Dorsolateral prefrontal cortex (tissue), 122 donors: ENCODE measurements at places on chromosomes 12 and 14.

DNA sequence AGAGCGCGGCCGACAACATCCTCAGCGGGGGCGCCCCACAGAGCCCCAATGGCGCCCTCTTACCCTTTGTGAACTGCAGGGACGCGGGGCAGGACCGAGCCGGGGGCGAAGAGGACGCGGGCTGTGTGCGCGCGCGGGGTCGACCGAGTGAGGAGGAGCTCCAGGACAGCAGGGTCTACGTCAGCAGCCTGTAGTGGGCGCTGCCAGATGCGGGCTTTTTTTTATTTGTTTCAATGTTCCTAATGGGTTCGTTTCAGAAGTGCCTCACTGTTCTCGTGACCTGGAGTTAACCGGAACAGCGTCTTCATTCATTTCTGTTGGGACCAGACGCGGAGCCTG lies 103.8 kb upstream of the FKBP4 start:
- no peak for DNase-seq

DNA sequence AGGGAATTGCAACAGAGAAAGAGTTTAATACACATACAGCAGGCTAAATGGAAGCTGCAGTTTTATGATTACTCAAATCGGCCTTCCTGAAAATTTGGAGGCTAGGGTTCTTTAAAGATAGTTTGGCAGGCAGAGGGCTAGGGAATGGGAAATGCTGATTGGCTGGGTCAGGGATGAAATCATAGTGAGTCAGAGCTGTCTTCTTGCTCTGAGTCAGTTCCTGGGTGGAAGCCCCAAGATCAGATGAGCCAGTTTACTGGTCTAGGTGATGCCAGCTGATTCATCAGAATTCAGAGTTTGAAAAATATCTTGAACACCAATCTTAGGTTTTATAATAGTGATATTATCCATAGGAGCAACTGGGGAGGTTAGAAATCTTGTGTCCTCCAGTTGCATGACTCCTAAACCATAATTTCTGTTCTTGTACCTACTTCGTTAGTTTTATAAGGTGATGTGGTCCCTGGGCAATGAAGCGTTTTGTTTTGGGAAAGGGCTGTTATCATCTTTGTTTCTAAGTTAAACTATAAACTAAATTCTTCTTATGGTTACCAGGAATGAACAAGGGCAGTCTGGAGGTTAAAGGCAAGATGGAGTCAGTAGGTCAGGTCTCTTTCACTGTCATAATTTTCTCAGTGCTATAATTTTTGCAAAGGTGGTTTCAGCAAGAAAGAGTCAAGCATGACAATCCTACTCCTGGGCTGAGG lies 257.8 kb upstream of the CCDC196 start:
- DNase-seq, result no peak

DNA sequence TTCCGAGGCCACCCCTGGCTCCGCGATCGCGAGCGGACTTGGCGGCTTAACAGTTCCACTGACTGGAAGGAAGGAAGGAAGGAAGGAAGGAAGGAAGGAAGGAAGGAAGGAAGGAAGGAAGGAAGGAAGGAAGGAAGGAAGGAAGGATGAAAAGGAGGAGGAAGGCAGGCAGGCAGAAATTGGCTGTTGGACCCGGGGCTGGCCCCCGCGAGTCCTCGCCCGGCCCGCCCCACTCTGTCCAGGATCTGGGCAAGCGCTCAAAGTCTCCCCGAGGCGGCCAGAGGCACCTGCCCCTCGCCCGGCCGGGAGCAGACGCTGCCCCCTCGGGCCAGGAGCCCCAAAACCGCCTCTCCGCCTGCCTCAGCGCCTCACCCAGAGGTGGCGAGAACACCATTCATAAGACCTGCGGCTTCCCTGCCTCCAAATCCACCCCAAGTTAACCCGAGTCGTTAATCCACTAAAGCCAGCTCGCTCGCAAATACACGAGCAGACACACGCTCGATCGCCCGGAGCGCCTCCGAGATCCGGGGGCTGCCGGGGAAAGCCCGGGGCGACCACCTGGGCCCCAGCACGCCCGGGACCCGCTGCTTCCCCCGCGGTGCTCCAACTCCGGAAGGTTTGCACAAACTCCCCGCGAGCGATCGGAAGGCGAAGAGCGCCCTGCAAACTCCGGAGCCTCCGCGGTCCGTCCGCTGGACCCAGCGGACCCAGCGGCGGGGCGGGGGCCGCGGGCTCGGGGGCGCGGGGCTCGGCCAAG lies 844 bp downstream of the DPF3 start:
- peak; percentile 39 for DNase-seq

DNA sequence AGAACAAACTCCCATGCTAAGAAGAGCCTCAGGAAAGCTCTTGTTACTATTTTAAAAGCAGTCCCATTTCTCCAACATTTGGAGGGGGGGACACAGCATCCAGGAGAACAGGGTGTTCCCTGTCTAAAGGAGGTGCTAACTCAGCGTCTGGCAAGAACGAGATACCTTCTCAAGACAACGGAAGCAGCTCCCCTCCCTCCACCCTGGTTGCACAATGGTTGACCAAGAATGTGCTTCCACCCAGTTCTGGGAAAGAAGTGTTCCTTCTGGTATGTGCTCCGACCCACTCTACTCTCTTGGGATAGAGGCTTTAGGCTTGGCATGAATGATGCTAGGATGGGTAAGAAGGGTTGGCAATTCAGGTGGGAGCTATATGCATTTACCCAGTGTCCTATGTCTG lies 1.5 kb upstream of the KRT6A start:
- DNase-seq, result no peak

- no peak for DNase-seq
Measured at GRCh38 chr14:58765843-58766242, 128.1 kb downstream of the DACT1 start.

- DNase-seq, result no peak
Measured at GRCh38 chr14:75905147-75905904, 76.5 kb downstream of the TGFB3 start.

- DNase-seq, result no peak
Measured at GRCh38 chr14:22384167-22384549, 204.9 kb downstream of the DAD1 start.

DNA sequence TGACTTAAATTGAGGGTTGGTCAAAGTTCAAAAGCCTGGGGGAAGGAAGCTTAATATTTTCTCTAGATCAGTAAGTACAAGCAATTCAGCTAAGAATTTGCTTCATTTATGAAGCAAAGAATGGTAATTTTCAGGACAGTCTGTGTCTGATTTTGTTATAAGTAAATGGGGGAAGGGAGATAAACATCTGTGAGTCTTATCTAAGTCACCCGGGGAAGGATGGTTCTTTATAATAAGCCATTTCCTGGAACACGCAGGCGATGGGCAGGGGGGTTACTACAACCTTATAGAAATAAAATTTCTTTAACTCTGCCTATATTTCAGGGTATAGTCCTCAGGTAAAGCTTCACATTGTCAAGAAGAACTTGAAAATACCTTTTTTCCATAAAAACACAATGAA lies 42.9 kb downstream of the HELB start:
- no peak for DNase-seq

GRCh38 chr12:94010307-94010706 lies 138.1 kb upstream of the PLXNC1 start:
- DNase-seq, result no peak

GRCh38 chr12:5332551-5332950 lies 99.4 kb upstream of the NTF3 start:
- DNase-seq, result no peak

DNA sequence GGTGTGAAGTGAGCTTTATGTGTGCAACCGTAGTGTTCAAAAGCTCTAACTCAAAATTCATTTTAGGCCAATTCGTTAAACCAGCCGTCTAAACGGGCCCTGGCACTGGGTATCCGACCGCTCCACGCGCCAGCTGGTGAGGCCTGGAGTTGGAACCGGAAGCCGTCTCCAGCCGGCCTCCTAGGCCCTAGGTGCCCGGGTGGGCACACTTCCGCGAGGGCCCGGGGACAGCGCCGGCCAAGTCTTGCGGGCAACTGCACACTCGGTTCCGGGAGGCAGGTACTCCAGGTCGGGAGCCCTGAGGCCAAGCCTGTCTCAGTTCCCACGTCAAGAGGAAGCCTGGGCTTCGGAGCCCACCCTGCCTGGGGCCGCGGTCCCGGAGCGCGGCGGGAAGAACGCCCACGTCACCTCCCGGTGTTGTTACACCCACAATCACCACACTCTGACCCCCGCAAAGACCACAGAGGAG lies 16.2 kb downstream of the OTX2 start:
- DNase-seq, result no peak

GRCh38 chr12:66620026-66620425 lies 58.9 kb downstream of the GRIP1 start:
- no peak for DNase-seq

DNA sequence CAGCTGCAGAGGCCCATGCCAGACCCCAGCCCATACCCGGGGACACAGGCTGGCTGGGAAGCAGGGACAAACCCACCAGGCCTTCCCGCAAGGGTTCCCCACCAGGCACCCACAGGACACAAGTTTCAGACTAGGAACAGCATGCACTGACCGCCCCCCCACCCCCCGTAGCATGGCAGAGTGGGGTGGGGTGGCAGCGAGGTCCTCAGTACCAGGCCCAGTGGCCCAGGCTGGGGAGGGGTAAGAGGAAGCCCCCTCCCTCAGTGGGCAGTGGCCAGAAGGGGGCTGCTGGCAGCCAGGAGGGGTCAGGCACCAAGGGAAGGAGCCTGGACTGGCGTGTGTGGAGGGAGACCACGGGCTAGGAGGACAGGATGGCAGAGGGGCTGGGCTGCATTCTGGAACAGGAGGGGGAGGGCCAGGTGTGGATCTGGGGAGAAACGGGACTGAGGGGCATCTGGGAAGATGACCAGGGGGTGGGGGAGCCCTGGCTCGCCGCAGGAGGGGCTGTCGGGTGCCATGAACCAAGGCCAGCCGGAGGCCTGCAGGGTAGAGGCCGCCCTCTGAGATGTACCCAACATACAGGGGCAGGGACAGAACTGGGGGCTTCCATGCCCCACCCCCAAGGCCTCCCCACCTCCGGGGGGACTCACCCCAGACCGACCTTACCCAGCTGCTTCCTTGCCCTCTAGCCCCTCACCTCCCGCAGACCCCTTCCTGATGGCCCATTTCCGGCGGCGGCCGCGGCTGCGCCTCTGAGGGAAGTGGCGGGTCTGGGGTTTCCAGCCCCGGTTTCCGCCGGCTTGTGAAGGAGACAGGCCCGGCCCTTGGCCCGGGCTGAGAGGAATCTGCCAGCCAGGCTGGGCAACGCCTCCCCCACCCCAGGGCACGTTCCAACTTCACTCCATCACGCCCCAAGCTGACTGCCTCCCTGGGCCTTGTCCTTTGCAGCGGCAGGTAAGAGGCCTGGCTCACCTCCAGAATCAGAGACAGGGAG lies 5.6 kb upstream of the JAG2 start:
- DNase-seq, result no peak

GRCh38 chr12:60093428-60093827 lies 497.6 kb downstream of the SLC16A7 start:
- no peak for DNase-seq

DNA sequence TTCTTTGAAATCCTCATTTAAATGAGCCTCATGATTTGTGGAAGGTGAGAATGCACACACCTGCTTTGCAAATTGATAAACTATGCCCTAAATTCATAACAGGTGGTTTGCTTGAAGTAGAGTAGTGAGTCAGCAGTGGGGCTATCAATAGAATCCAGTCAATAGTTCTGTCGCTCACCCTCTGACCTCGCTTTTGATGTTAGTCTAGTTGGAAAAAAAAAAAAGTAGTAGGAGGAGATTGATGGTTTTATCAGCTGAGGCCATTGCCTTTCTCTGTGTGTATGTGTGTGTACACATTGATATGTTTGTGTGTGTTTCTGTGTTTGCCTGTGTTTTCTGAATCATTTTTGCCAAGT lies 267.3 kb downstream of the SNAPC1 start:
- DNase-seq, result no peak

DNA sequence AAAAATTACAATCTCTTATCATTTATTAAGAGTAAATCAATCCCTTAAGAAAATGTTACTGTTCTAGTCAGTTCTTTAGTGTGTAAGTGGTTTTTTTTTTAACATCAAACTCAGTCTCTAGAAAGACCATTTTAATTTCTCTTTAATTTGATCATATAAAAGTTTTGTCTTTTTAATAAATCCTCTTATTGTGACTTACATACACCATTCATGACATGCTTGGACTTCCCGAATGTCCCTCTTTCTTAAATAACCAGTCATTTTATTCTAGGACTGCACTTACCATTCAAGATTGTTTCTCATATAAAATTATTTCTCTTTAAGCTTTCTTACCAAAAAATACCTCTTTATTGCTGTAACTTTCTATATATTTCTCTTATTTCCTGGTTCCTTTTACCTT lies 60.8 kb upstream of the EVL start:
- no peak for DNase-seq

- no peak for DNase-seq
Measured at GRCh38 chr14:58707949-58708348, 70.2 kb downstream of the DACT1 start.

DNA sequence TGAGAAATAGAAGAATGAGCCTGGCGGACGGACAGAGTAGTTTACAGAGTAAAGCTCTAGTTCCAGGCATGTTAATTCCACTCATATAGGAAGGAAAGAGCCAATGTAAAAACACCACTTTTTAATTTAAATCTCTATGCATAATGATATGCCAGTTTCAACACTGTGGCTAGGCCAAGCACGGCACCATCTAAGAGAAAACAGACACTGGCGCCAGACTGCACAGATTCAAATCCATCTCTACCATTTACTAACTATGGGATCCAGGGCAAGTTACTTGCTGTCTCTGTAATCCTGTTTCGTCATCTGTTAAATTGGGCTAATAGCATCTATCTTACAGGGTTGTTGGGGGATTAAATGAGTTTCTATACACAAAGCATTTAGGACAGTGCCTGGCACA lies 27.5 kb downstream of the RMST start:
- no peak for DNase-seq

GRCh38 chr14:21298358-21298757 lies 18.5 kb downstream of the RPGRIP1 start:
- no peak for DNase-seq

DNA sequence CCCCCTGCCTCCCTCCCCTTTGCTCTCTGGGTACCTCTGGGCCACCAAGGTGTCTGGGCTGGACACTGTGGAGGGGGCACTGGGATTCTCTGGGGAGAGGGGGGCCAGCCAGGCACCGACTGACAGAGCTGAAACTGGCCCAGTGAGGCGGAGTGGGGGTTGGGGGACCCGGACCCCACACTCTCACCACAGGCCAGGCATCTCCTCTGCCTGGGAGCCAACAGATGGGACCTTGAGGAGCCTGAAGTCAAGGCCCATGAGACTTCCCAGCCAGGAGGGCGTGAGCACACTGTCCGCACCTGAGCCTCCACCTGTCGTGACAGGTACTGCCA lies 39.8 kb upstream of the PPP1R13B start:
- no peak for DNase-seq

DNA sequence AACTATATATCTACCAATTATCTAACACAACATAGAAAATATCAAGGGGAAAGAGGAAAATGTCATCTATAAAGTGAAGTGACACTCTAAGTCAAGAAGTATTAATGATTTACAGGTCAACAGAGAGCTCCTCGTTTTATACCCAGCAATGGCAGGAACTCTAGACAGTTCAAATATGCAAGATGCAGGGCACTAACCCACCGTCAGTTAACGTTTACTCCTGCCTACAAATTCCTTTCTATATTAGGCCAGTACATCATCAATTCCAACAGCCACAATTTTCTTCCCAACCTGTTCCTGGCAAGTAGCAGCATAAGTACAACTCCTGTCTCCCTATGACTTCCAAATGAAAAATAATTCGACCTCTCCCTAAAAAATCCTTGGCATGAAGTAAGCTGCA lies 9.0 kb upstream of the KANSL2 start:
- DNase-seq, result no peak

- no peak for DNase-seq
Measured at GRCh38 chr12:130632642-130633041, 83.5 kb downstream of the RIMBP2 start.
